ENCODE measurements at places on chromosomes 11 and 22.

GRCh38 chr11:118277312-118277711 is 13.2 kb upstream of the MPZL2 start:
- peak; percentile 45 for DNase-seq

GRCh38 chr22:44668190-44668885 is 33.7 kb upstream of the PRR5 start:
- no peak for DNase-seq

GRCh38 chr22:26546282-26546681 is 34.0 kb upstream of the TFIP11 start:
- DNase-seq: no peak

DNA sequence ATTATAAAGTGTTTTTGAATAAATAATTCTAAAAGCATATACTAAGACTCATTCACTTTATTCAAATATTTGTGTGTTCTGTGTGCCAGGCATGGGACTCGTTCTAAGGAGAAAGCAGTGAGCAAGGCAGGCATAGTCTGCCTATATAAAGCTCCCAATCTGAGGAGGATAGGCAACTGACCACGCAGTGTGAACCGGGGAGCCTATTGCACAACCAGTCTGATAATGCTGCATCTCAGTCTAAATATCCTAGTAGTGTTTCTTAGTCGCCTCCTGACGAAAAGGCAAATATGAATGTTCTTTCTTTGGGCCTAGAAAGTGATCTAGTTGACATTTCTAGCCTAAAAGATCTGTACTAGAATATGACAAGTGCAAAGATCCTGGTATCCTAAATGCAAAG is 98.3 kb downstream of the C11orf65 start:
- DNase-seq: peak; percentile 10

GRCh38 chr22:36819112-36819511 is 2.3 kb upstream of the PVALB start:
- DNase-seq: no peak

- no peak for DNase-seq
Observed at GRCh38 chr11:113167599-113167998, 146.8 kb upstream of the TTC12 start.

DNA sequence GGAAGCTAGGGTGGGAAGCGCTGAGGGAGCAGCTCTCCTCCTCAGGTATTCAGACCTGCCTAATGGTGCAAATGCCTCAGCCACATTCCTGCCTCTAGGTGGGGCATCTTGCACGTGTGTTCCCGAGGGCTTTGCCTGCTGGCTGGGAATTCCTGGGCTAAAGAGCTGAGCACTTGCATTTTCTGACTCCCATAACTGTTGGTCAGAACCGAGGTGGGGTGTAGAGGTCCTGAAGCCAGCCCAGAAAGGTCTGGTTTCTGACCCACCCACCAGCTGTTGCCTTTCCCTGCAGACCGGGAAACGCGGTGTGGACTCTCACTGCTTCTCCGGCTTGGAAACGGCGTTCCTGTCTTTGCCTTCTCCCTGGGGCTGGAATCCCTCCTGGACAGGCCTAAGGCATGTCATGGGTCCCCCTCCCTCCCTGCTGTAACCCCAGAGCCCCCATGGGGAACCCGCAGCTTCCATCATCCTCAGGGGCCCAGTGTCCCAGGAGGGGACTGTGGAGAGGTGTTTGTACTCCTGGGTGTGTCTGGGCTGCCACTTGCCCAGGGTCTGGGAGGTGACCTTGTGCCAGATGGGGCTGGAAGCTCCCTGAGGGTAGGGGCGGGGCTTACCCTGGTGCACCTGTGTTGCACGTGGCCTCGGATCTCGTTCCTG is 24.0 kb upstream of the SMIM38 start:
- DNase-seq: peak; percentile 75
